NCI-H1105 (cell line): ENCODE measurements at places on chromosomes 1 and 21.
A peak's percentile ranks its signal among the peaks of the same experiment; 100 is the strongest.

- peak; percentile 25 for DNase-seq
Measured at GRCh38 chr1:184691719-184692324, 62.8 kb downstream of the EDEM3 start.

- no peak for DNase-seq
Measured at GRCh38 chr1:45065083-45065482, 53.0 kb downstream of the UROD start.

GRCh38 chr1:10905841-10906655, 106.4 kb upstream of the TARDBP start:
- no peak for DNase-seq

- no peak for DNase-seq
Measured at GRCh38 chr1:168726281-168726680, 2.7 kb downstream of the DPT start.

- no peak for DNase-seq
Measured at GRCh38 chr1:168509875-168510791, 33.7 kb downstream of the XCL2 start.

GRCh38 chr1:88900883-88901282, 9.5 kb upstream of the GTF2B start:
- DNase-seq, result no peak

DNA sequence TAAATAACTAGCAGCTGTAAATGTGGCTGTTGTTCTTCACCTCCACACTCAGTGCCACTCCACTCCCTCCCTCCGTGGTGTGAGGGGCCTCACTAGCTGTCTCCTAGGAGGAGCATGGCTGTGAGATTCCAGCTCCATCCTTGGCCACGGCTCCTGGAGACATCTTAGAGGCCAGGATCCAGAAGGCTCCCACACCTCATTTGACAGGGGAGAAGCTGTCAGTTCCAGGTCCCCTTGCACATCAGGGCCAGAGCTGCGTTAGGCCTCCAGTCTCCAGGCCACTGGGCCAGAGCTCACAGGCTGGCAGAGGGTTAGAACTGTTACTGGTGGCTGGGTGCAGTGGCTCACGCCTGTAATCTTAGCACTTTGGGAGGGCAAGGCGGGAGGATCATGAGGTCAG, 15.0 kb downstream of the PCSK9 start:
- no peak for DNase-seq

GRCh38 chr1:59078070-59078800, 218.7 kb upstream of the FGGY start:
- DNase-seq, result peak; percentile 98

GRCh38 chr1:247561711-247562110, 12.8 kb downstream of the GCSAML start:
- DNase-seq, result no peak

DNA sequence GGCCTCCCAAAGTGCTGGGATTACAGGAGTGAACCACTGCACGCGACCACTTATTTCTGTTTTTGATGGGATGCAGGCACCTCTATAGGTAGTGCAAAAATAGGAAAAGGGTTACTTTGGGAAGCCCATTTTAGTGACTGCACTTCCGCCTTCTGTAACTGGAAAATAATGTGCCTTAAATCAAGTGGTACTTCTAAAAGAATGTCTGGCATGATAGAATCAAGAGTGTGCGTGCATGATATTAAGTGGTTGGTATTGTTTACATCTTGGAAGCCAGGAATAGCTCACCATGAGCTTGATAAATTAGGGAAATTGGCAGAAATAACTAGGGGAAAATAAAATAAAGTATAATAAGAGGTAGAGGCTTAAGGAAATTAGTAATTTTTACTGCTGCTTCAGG, 1067.0 kb downstream of the ADGRL2 start:
- DNase-seq, result no peak

DNA sequence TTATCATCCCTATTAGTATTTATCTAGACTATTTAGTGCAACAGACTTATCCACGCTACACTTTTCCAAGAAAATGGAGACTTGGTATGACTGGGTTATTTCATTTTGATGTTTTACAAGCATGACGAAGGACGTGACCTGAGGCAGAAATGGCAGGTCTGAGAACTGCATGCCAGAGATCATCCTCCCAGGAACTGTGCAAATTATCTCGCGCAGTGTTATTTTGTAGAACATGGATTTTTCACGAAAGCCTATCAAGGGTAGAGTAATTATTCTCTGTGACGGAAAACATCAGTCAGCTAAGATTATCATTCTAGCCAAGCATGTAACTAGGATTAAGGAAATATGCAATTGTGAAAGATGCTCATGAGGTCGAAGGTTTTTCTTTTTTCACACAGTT, 361.5 kb upstream of the AJAP1 start:
- no peak for DNase-seq

- peak; percentile 93 for DNase-seq
Measured at GRCh38 chr1:210250998-210251679, 18.5 kb downstream of the SERTAD4 start.

- no peak for DNase-seq
Measured at GRCh38 chr1:213414346-213414745, 363.3 kb downstream of the RPS6KC1 start.

- DNase-seq, result peak; percentile 46
Measured at GRCh38 chr1:1079408-1080121, 5.5 kb upstream of the RNF223 start.

DNA sequence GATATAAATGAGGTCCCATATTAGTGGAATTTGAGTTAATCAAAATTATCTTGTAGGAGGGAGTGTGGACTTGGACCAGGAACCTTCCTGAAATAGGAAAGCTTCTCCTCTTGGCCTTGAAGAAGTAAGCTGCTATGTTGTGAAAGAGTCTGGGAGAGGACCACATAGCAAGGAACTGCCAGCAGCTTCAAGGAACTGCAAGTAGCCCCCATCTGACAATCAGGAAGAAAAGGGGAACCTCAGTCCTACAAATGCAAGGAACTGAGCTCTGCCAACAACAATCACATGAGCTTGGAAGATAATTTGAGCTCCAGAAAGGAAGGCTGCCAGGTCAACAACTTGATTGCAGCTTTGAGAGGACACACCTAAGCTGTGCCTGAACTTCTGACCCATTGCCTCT, 8.2 kb upstream of the PRMT6 start:
- DNase-seq, result no peak

GRCh38 chr1:51234721-51235425, 1.2 kb upstream of the RNF11 start:
- peak; percentile 95 for DNase-seq

GRCh38 chr1:212612041-212612961, 3.7 kb downstream of the ATF3 start:
- DNase-seq, result no peak

GRCh38 chr1:79110749-79111148, 104.2 kb upstream of the ADGRL4 start:
- DNase-seq, result no peak

DNA sequence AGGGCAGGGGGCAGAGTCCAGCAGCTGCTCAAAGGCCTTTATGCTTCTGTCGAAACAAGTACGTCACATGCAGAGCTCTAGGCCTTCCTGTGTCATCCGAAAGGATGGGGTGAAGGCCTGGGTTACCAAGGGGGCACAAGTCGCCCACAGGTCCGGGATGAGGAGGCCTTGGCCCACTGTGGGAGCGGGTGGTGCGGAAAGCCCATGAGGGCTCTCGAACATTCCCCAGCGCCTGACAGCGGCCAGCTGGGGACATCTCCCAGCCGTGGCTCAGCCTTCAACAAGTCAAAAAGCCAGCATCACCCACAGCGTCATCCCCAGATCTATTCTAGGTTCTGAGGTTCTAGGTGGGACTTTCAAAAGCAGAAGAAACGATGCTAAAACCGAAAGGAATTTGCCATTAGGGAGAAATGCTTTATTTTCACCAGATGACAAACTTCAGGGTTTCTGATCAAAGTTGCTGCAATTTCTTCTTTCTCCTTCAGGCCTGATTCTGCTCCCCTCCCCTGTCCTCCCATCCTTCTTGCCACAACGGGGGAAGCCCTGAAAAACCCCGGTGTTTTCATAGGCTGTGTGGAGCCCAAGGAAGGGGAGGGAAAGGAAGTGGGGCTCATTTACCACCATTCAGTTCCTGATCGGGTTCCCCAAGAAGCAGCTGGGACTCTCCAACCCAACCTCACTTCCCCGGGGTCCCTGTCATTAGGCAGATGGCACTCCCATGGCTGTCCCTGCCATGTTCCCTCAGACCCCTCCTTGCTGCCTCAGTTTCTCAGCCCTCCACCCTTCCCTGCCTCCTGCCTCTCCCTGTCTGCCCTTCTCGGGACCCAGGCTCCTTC, 17.6 kb downstream of the GPR137B start:
- DNase-seq, result no peak

DNA sequence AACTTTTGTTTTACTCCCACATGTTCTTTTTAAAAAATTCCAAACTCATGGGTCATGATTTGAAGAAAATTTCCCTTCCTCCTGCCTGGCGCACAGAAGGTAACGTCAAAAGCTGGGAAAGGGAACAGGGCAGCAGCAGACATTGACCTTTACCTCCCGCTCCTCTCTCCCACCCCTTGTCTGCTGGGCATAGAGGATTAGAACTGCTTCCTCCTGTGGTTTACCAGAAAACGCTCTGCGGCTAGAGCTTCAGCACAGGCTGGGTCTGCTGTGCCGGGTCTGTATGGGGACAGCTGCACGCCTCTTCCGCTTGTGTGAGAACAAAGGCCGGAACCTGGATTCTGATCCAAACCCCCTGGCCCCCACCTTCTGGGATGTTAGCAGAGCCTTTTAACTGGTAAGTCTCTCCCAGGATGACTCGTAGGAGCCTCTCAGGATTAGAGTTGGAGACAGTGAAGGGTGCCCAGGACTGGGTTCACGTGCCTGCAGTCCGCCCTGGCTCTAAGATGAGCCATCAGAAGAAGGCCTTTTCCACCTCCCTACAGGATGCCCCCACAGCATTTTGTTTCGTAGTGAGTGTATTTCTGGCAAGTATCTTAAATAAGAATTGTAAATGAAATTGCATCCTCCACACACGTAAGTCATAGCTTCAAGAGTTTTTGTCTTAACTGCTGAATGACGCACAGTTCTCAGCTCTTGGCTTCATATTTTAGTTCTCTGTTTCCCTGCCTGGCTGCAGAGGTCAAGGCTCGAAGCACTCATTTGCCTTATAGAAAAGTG, 5.2 kb downstream of the H6PD start:
- DNase-seq, result no peak

DNA sequence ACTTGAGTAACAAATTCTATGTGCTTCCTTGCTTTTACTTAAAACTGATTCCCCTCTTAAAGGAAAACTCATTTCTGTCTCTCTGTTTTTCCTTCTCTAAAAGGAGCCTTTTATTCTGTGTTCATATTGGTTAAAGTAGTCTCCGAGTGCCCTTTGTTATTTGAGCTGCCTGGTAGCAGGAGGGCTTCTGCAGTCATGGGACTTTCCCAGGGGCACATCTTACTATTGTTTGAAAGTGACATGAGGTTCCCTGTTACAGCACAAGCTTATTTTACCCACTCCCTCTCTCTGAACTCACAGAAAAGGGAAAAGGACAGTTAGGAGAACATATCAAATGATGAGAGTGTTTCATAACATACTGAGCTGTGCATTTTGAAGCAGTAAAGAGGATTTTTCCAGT, 58.1 kb upstream of the ANGPTL1 start:
- no peak for DNase-seq

- DNase-seq, result no peak
Measured at GRCh38 chr21:43879348-43880110, 14.5 kb downstream of the AGPAT3 start.

- DNase-seq, result peak; percentile 24
Measured at GRCh38 chr1:246492611-246493245, 14.4 kb downstream of the SMYD3 start.

GRCh38 chr1:84037758-84038611, 39.1 kb upstream of the TTLL7 start:
- no peak for DNase-seq

DNA sequence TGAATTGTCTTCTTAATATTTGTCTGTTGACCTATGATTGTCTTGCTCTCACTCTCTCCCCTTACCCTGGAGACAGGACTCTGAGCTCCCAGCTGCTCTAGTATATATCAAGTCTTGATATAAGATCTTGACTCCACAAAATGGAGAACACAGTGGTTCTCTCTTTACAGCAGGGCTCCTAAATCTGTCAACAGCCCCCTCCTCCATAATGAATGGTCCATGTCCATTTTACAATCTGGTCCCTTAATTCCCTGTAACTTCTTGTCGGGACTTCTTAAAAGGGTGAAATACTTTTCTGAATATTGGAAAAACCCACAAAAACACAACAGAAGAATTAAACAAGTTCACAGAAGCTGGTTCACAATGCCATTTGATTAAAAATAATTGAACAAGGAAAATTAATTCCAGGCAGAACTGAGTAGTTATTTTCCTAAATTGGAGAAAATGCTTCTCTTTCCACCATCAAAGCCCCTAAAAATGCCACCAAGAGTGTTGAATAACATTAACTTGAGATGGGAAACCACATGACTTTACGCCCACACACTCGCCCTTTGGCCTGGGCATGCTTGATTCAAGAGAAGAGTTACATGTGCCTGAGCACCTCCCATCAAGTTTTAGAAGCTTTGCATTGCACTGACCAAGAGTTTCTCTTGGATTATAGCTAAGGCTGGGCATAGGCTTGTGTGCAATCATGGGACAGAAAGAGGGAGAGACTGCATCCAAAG, 109.8 kb downstream of the TOMM20 start:
- DNase-seq, result no peak

DNA sequence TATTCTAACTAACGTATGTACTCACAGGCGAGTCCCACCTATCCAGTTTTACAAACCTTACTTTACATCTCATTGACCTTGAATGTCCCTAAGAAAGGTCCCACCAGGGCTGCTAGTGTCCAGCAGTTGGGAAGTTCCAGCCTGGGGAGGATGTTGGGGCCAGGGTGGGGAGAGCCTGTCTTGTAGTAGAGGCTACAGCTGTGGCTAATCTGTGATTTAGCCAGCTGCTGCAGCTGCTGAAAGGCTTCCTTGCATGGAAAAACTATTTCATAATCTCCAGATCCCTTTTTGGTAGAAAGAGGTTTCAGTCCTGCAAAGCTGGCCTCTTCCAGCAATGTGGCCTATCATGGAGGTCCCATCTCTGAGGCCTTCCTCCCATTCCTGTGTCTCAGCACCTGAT, 23.1 kb downstream of the TNN start:
- DNase-seq, result no peak

DNA sequence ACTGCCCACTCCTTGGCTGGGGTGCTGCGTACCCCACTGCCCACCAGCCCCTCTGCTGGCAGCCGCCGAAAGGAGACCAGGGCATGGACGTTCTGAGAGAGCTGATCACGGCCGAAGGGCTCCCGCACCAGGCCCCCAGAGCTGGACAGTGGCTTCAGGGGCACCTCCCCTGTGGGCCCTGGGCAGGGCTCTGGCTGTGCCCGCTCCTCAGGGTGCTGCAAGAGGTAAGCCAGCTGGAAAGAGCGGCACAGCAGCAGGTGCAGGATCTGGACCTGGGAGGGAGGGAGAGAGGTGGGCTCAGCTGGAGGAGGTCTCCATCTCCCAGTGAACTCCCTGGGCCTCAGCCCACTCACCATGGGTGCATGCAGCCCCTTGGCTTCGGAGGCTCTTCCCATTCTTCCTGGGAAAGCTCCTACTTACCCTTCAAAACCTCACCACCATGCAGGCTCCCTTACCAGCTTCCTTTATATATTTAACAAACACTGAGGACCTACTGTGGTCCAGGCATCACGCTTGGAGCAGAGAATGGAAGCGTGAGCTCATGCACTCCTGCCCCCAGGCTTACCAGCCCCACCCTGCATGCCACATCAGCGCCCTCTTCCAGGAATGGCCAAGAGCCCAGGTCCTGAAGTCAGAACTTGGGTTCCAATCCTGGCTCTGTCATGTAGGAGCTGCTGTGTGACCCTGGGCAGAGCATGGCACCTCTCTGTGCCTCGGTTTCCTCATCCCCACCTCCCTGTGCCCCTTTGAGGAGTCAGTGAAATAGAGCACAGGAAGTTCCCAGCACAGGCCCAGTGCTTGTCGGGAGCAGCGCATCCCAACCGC, 6.8 kb upstream of the KIF17 start:
- DNase-seq, result no peak

GRCh38 chr21:41321908-41322495, 5.4 kb downstream of the FAM3B start:
- DNase-seq, result no peak
